ENCODE measurements at places on chromosomes 16 and 17.

DNA sequence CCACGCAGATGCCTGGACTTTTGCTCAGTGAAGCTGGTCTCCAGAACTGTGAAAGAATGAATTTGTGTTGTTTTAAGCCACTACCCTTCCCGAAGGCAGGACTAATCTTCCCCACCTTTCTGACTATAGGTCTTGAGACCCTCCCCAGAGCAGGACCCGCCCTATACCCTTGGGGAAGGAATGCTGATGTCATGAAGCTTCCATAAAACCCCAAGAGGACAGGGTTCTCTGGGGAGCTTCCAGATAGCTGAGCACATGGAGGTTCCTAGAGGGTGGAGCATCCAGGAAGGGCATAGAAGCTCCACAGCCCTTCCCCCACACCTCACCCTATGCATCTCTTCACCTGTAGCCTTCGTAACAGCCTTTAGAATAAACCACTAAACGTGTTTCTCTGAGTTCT lies 287.8 kb downstream of the SOX9 start:
- DNase-seq: no peak

- no peak for DNase-seq
Observed at GRCh38 chr16:48112600-48112999, 43.2 kb downstream of the ABCC12 start.

DNA sequence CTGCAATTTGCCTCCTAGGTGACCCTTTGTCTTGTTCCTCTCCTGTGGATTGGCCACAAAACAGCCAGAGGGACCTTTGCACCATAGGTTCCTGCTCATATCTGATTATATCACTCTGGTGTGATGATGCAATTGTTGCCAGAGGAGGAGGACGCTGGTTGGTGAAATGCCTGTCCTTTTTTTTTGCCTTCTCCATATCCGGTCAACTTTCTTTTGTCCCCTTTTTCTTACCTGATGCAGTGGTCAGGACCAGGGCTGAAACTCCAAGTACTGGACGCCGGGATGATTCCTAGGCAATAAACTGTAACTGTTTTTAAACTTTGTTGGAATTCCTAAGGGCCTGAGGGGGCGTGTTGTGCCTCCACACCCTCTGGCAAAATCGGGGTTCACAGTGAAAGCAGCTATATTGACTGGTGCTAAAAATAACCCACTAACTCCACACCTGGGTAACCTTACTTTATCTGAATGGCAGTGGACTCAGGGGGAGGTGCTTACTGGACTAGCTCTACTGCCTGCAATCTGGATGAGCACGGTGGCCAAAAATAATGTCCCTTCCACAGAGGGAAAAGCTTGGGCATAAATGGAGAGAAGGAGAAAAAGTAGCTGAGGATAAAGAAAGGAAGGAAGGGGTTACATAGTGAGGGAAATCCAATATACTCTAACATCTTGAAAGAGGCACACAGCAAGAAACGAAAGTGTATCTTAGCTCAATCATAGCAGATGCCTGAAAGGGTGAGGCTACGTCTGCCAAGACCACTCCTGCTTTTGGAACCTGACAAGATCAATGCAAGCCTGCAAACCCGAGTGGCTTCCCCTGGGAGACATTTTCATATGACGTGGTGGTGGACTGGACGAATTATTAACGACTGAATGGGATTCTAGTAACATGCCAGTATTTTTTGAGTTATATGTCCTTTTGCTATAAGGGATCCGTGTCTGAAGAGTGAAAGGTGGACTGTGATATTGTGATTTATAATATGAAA lies 28.4 kb upstream of the ZNF423 start:
- no peak for DNase-seq

GRCh38 chr17:68310152-68310551 lies 18.9 kb downstream of the ARSG start:
- no peak for DNase-seq

Measured in sciatic nerve (tissue), 2 donors.